ENCODE measurements at places on chromosomes 3 and 15.

DNA sequence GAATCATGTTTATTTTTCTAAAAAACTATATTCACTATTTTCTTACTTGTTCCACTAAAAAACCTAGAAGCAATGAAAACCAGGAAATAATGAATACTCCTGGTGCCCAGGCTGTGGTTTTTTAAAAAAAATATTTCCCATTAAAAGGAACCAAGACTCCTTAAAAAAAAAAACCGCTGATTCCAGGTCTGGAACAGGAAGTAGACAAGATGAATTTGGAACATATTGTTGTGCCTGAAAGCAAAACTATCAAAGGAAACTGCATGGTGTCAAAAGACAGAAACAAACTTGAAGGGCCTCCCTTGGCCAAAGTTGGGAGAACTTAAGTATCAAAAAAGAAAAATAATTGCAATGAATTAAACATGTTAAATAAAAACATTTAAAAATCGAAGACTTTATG lies 245.3 kb upstream of the P2RY1 start:
- no peak for DNase-seq

DNA sequence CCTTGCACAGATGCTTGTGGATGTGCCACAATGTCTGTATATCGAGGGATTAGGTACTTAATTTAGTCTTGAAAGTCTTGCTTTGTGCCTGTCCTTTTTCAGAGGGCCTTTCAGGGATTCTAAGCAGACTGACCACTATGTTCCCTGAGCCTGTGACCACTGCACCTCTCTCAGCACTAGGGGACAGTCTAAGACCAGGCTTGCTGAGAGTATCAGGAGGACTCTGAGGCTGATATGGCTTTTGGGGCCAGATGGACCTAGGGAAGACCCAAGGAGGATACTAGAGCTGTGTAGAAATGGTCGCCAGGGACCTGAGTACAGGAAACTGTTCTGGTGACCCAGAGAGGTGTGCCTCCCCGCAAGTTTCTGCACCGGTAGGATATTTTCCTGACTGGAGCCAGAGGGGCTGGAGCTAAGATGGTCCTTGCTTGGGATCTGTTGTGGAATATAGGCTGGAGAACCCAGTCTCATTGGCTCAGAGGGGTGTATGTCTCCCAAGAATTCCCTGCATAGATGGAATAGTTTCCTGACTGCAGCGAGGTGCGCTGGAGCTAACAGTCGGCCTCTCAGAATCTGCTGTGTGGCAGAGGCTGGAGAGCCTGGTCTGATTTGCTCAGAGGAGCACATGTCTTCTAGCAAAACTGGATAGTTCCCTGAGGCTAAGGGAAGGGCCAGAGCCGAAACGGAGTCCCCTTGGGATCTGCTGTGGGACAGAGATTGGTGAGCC lies 213.2 kb upstream of the DCBLD2 start:
- DNase-seq = no peak

GRCh38 chr3:155646128-155646527 lies 98.7 kb downstream of the PLCH1 start:
- DNase-seq = no peak

DNA sequence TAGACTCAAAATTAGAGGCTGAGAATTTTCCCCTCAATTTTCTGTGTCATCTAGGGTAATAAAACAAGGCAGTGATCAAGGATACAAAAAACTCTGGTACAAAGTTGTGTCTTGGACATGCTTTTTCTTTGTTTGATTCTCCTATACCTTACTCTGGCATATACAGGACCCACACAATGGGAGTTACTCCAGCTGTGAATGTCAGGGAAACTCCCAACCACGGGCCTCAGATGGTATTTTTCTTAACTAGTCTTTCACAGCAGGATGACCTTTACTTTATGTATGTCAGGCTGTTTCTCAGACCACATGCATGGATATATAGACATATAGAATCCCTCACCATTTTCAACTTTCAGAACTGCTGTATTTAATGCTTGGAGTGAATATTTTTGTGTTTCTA lies 41.3 kb downstream of the FEZF2 start:
- no peak for DNase-seq

DNA sequence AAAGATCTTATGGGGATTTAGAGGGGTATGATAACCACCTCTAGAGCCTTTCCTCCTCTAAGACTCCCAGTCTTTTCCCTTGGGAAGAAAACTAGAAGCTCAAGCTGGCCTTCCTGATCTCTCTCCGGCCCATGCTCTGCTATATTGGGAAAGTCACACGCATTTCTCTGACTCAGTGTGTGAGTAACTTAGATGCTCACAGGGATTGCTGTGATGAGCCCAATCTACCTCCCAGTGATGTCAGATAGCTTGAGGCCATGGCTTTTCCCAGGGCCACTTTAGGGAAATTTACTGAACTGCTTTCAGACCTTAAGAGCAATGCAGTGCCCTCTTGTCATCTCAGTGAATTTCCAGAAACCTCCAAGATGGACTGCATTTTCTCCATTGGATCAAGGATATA lies 8.6 kb upstream of the ST8SIA2 start:
- no peak for DNase-seq

GRCh38 chr15:59694779-59695178 lies 5.7 kb upstream of the BNIP2 start:
- no peak for DNase-seq

DNA sequence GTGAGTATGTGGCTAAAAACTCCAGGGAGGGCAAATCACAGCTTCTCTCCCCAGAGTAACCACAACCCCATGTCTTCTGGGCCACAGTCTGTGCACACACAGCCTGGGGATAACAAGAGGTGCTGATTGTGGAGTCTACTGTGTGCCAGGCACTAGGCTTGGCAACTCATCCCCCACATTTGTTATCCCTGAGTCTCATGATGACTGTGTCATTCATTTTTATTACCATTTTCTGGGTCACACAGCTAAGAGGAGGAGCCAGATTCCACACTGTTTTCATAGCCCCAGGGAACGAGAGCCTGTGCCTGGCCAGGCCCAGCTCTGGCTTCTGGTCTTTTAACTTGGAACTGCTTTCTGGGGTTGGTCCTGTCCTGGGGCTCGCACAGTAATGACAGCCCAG lies 34.5 kb downstream of the ESYT3 start:
- no peak for DNase-seq

GRCh38 chr3:107432013-107432515 lies 54.8 kb downstream of the CCDC54 start:
- no peak for DNase-seq

DNA sequence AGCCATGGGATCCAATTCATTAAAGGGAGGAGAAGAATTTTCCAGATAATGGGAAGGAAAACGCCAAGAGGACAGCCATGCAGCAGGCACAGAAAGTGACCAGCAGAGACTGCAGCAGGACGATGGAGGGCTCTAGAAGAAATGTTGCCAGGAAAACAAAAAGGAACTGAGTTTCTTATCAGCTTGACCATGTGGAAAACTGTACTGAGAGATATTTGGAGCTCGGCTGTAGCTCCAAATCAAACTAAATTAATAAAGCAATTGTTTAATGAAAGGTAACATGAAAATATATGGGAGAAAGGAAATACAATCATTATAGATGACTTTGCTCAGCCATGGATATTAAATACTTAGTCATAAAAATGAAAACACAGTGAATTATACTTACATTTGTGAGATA lies 63.7 kb downstream of the SSR3 start:
- no peak for DNase-seq

- DNase-seq = no peak
Measured at GRCh38 chr3:110569073-110569472, 502.5 kb upstream of the NECTIN3 start.

DNA sequence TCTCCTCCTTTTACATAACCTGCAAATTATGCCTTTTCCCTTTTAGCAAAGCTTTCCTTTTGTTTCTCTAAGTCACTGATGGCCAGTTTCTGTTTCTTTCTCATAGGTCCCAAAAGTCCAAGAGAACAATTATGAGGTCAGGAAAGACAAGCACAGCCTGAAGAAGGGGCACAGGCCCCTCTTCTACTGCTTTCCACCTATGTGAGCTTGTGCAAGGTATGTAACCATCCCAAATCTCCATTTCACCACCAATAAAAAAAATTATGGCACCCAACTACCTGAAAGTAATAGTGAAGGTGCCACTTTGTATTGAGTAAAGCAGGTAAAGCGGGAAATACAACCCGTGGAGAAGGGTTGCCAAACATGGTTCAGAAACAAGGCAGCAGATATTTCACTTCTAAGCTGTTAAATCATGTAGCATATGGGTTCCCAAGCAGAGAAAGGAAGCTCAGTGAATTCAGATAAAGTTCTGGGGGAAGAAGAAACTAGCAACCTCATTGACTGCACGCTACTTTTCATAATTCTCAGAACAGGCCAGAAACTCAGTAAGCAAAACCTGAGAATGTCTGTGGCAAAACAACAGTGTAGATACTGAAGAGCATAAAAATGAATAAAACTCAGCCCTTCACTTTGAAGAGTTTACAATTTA lies 4.2 kb downstream of the PLOD2 start:
- no peak for DNase-seq

DNA sequence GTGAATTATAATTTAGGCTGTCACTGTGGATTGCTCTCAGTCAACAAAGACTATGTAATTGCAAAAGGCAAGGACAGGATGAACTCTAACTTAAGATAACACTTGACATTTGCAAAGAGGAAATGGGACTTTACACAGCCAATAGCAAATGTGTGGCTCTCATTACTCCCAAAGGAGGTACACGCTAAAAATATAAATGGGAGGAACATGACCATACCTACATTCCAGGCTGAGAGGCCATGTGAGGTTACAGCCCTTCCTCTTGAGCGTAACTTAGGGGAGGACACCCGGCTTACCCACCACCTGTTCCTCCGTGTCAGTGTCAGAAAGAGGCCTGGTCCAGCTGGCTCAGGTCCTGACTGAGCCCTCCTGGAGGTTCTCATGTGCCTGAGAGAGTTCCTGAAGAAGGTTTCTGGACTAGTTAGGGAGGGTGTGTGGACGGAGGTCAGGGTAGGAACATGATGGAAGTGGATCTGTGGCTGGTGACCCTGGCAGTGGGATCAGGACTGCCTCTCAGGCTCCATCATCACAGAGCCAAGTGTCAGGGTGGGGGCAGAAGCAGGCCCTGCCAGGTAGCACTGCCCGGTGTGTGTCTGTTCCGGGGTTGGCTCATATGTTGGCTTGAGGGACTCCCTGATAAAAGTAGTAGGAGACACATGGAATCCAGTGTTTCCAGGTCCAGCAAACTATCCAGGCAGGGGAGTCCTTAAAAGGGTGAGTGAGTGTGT lies 7.9 kb downstream of the POPDC2 start:
- no peak for DNase-seq

- DNase-seq = no peak
Measured at GRCh38 chr3:143348486-143349327, 229.1 kb downstream of the CHST2 start.

DNA sequence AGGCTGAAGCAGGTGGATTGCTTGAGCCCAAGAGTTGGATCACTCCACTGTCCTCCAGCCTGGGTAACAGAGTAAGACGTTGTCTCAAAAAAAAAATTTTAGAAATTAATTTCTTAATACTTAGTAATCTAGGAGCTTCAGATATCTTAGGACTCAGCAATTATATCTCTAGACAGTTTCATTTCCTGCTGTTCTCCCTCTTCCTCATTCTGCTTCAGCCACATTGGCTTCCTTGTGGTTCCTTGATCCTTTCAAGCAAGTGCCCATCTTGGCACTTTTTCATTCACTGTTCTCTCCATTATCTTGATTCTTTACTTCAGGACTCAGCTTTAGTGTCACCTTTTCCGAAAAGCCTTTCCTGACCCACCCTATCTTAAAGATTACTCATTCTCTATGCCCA lies 22.5 kb downstream of the TMEM202 start:
- DNase-seq = no peak

GRCh38 chr3:106185949-106186348 lies 317.1 kb upstream of the CBLB start:
- no peak for DNase-seq

- no peak for DNase-seq
Measured at GRCh38 chr3:11164607-11165006, 10.3 kb downstream of the HRH1 start.

DNA sequence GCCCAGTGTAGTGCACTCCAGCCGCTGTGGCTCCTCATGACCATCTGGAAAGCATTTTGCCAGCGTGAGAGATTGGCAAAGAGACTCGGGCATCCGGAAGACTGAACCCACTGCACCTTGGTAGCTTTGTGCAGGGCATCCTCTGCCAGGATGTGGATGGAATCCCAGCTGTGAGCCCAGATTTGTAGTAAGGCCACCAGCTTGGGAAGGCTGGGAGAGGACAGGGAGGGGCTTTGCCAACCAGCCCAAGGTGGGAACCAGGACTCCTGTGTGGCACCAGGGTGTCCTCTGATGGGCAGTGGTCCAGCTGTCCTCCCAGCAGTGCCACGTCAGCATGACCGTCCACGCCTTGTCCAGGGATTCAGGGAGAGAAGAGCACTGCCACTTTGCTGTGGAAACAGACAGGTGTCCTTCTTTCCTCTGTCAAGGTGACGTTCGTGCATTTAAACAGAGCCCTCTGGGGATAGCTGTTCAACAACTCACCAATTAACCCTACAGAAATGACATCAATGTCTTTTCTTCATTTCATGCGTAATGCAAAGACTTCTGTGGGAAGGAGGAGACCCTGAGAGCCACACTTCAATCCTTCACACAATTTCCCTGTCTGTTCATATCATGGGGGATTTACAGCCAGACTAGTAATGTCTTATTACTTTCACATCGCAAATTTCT lies 19.1 kb downstream of the KLF15 start:
- no peak for DNase-seq

DNA sequence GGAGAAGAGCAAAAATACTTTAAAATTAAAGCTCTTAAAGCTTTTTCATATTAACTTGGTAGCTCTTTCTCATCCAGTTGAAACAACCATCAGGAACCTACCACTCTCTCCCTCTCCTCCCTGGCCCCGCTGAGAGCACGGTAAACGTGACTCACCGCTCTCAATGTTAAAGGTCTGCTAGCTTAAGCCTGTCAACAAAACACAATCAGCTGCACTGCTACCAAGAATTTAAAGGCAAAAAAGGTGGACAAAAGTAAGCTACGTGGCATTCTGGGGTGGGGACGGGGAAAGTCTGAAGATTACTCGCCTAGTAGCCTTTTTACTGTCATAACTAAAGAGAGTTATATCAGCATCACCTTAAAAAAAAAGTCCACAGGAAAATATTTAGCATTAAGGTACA lies 8.4 kb upstream of the GP5 start:
- DNase-seq = no peak
